Hindlimb muscle (tissue), 1 donor: ENCODE measurements at places on chromosomes 7 and 10.
A peak's percentile ranks its signal among the peaks of the same experiment; 100 is the strongest.

DNA sequence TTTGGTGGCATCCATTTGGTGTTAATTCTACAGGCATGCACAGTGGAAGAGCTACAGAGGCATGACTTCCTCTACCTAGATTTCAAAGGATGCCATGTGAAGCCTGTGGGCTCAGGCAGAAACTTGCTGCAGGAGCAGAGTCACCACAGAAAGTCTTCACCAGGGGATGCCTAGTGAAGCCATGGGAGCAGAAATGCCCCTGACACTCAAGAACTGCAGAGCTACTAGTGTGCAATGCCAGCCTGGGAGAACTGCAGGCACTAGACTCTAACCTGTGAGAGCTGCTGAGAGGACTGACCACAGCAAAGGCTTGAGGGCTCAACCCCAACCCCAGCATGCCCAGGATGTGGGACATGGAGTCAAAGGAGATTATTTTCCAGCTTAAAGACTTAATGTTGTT, 3.9 kb downstream of the OR9A2 start:
- DNase-seq, result no peak

- DNase-seq, result no peak
Measured at GRCh38 chr10:124012583-124012982, 80.8 kb downstream of the CHST15 start.

DNA sequence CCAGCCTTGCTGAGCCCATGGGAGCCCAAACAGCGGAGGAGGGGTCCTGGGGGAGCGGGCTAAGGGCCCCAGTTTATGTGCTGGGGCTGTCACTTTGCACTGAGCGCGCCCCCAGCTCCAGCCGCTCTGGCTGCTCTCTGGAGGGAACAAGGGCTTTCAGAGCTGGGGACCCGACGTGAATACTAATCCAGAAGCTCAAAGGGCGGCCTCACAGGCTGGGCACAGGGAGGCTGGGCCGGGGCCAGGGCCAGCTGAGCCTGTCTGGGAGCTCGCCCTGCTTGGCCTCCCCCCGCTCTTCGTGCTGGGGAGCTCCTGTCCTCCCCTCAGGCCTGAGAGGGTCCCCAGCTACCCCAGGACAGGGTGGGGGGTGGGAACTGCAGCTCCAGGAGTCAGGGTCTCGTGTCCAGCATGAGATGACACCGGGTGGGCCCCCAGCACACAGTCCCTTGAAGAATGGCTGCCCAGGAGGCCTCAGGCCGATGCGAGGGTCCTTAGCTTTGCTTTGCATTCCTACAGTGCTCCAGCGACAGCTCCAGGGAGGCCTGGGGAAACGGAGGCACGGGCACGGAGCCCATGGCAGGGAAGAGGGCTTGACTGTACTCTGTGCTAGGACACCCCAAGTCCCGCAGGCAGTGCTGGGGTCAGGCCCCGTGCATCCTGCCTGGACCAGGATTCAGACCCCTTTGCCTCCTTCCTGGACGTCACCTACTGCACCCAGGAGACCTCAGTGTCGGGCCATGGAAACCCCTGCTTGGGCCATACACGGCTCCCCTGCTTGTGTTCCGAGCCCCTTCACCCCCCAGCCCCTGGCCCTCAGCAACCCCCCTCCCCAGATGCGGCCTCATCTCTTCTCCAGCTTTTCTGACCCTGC, 5.8 kb upstream of the AMZ1 start:
- DNase-seq, result no peak

DNA sequence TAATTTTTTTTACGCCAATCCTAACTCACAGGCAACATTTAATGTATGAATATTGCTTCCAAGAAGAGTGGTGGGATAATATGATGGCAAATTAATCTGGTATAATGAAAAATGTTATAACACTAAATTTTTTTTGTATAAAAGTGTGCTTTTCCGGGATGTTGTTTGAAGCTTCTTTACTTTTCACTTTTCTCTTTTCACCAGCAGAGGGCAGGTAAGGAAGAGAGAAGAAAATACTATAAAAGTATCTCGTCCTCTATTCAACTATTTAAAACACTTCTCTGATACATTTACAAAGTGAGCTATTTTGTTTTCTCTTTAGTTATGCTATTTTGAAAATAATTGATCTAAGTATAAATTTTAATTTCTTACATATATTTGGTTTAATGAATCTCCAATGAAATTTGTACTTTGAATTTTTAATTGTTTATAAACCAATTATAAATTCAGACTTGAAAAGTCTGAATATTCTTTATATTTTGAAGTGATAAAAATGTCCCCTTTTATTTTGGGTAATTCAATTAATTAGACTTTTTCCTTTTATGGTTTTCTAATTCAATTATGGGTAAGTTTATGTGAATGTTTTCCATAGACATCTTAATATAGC, 20.7 kb upstream of the CFTR start:
- no peak for DNase-seq

GRCh38 chr10:8338177-8338766, 283.8 kb downstream of the GATA3 start:
- no peak for DNase-seq

DNA sequence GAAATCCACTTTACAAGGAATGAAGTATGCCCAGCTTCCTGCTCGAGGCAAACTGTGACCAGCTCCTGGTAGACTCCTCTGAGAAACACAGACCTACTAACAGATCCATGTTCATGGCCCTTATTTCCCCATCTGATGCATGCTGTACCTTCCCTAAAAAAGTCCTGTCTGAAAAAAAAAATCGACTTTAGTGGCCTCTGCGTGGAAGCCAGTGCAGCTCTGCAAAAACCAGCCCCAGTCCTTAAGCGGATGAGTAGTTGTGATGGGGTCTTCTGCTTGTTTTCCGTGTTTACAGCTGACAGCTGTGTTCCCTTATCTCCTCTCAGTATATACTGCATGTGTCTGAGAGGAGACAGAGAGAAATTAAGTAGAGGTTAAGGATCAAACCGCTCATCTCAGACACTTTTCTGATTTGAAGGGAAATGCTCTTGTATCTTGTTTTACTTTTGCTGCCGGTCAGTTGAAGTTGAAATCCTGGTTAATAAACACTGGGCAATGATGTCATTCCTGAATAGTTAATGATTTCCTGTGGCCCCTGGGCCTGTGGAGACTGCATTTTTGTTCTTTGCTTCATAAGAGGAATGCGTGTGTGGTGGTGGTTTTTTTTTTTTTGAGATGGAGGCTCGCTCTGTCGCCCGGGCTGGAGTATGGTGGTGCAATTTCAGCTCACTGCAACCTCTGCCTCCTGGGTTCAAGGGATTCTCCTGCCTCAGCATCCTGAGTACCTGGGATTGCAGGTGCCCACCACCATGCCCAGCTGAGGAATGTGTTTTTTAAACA, 67.6 kb downstream of the DOCK1 start:
- no peak for DNase-seq

- no peak for DNase-seq
Measured at GRCh38 chr7:117155694-117156093, 167.2 kb downstream of the WNT2 start.

- DNase-seq, result no peak
Measured at GRCh38 chr10:92913973-92914372, 65.7 kb downstream of the EXOC6 start.

DNA sequence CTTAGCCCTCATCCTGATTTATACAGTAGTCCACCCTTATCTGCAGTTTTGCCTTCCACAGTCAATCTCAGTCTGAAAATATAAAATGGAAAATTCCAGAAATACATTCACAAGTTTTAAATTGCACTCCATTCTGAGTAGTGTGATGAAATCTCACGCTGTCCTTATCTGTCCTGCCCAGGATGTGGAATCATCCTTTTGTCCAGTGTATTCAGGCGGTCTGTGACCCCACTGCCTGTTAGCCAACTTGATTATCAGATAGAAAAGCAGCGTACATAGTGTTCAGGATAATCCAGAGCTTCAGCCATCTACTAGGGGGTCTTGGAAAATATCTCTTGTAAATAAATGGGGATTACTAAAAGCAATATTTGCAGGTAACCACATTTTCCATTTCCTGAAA, 146.3 kb downstream of the MALRD1 start:
- DNase-seq, result no peak

- no peak for DNase-seq
Measured at GRCh38 chr10:774223-774622, 84.8 kb upstream of the DIP2C start.

DNA sequence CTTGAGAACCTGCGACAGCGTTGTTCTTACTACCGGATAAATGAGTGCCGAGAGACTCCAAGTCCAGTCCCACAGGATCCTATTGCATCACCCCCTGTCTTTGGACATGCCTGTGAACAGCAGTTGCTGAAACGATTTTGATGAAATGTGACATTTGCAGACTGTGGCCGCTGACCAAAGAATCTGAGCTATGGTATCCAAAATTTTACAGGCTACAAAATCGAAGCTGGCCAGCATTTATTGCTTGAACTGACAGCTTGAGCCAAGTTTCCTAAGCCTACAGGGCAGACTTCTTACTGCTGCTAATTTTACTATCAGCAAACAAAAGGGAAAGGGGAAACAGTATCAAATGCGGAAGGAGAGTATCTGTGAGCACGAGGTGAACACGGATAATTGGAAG, 12.1 kb upstream of the NPVF start:
- DNase-seq, result peak; percentile 69

GRCh38 chr7:140877249-140877524, 47.5 kb downstream of the BRAF start:
- DNase-seq, result no peak

GRCh38 chr10:29635711-29636144, 957 bp upstream of the SVIL start:
- no peak for DNase-seq

- DNase-seq, result no peak
Measured at GRCh38 chr7:116779931-116780330, 82.5 kb upstream of the CAPZA2 start.

- DNase-seq, result no peak
Measured at GRCh38 chr7:50621206-50621605, 56.0 kb upstream of the DDC start.

- no peak for DNase-seq
Measured at GRCh38 chr10:87559392-87559791, 54.7 kb downstream of the MINPP1 start.

GRCh38 chr10:98608411-98608810, 161.7 kb upstream of the HPS1 start:
- DNase-seq, result peak; percentile 38

GRCh38 chr10:59337201-59337652, 25.1 kb downstream of the FAM13C start:
- no peak for DNase-seq

DNA sequence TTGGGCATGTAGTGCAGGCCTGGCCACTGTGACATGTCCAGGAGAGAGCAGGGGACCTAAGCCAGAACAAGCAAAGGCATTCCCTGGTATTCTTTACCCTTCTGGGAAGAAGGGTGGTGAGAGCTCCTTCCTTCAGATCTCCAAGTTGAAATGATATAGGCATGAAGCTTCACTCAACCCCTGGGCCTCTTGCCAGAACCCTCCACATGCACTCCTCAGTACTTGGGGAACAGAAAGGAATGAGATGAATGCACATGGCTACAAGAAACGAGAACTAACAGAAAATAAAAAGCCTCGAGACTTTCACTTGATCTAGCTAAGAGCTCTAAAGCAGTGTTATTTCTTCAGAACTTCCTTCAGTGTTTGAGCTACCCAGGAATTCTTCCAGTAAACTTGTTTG, 262.2 kb downstream of the ETV1 start:
- DNase-seq, result no peak

- DNase-seq, result no peak
Measured at GRCh38 chr7:34718867-34719266, 60.8 kb downstream of the NPSR1 start.

- no peak for DNase-seq
Measured at GRCh38 chr10:75613685-75614504, 182.5 kb downstream of the LRMDA start.

GRCh38 chr7:47358944-47359588, 222.8 kb downstream of the TNS3 start:
- no peak for DNase-seq

DNA sequence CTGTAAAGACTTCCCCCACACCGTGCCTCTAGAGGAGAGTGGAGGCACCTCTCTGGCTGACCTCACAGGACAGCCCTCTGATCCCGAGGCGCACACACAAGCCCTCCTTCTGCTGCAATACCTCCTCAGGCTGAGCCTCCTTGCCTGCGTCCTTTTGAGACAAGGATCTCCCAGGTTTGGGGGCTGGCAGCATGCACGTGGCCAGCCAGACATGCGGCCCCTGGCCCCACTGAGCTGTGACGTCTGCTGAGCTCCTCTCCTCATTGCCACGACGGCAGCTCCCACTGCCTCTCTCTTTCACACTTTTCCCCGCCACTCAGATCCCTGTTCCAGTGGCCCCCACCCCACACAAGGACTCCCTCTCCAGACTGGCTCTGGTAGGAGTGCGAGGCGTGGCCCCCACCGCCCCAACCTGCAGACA, 12.2 kb upstream of the DNAAF5 start:
- no peak for DNase-seq

- peak; percentile 54 for DNase-seq
Measured at GRCh38 chr7:69301253-69301652, 297.0 kb upstream of the AUTS2 start.
